ENCODE measurements at places on chromosomes 6 and 20.
A peak's percentile ranks its signal among the peaks of the same experiment; 100 is the strongest.

GRCh38 chr6:16134430-16134829 lies 5.5 kb downstream of the MYLIP start:
- DNase-seq, result no peak

GRCh38 chr6:28118217-28118616 lies 6.2 kb upstream of the ZSCAN16 start:
- no peak for DNase-seq

GRCh38 chr6:85355816-85356215 lies 94.1 kb upstream of the NT5E start:
- DNase-seq, result no peak

DNA sequence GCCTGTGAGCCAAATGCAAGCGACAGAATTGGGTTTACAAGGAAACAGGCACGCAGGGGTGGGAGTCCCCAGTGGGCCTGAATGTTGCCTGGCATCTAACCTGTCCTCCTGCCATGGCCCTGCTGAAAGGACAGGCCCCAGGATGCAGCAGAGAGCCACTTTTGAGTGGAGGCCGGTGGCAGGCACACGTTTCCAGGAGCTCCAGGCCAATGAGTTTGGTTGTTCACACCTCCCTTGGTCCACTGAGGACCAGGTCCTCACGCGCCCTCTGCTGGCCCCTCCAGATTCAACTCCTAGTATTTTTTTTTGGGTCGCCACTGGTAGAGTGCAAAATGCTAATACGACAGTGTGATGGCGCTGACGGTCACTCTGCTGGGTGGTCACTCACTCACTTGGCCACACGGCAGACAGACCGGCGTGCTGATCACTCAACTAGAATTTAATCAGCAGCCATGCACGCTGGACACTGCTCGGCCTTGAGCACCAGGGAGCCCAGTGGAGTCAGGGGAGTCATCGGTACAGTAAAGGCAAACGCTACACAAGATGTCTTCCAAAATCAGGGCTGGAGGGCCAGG lies 81.7 kb upstream of the NFATC2 start:
- peak; percentile 50 for DNase-seq

DNA sequence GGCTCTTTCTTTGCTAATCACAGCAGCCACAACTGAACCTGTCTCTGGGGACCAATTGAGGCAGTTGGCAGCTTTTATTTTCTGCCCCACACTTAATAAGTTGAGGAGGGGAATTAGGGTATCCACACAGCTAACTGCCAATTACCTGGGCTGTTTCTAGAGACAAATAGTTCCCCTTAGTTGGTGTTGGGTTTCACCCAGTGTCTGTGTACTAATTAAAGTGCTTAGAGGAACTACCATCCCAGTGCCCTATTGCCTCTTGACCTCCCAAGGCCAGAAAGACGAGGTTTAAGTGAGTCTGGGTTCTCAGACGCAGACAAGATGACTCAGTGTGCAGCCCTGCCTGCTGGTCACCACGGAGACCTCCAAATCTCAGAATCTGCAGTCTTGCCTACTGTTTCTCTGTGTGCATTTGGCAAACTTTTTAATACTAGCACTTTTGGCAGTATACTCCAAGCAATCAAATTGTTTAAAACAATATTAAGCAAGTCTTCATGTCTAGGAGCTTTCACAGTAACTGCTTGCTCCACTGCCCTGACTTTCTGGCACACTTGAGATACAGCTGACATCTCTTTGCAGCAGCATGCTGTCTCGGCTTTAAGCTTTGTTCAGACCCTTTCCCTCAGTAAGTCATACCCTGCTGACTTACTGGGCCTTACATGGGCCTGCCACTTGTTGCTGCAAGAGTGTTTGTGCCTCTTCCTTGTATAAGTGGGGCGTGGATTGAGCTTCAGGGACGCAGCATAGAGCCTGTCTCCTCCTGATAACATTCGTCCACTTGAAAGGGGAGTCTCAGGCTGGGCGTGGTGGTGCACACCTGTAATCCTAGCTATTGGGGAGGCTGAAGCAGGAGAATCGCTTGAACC lies 31.9 kb downstream of the STK35 start:
- no peak for DNase-seq

DNA sequence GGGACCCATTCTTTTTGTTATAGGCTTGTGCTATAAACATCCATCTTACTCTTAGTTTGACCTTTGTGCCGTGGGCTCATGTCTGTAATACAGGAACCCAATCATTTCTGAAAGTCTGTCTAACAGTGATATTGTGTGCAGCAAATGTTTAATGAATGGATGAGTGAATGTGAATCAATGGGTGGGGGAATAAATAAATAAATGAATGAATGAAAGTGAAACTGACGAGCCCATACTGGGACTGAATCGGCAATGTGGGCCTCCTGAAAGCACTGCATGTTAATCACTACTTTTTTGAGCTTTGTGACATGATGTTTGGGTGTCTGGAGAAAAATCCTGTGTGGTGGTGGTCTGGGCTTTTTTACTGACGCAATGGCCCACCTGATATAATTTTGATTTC lies 175.0 kb downstream of the GMPR start:
- no peak for DNase-seq

DNA sequence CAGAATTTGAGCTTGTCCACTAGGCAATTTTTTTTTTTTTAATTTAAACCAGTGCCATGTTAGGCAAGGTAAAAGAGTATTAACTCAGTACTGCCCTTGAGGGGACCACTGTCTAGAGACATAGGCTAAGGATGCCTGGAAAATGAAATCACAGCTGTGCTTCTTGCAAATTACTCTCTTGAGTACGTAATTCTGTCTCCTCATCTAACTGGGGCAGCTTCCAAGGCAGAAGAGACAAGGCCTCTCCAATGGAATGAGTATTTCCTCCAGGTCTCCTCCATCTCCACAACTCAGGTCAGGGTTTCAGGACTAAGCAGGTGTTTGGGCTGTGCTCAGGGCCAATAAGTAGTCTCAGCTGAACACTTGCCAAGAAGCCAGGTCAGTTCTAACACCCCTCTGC lies 33.8 kb upstream of the MRPS10 start:
- DNase-seq, result no peak

GRCh38 chr20:58518896-58519593 lies 3.8 kb upstream of the APCDD1L start:
- no peak for DNase-seq

Measured in stimulated activated CD4-positive, alpha-beta T cell treated with anti-CD3 and anti-CD28 coated beads, Interleukin-1b, Interleukin-23, amount 100 ng/mL, for 1 hour (primary cell).